ENCODE measurements at places on chromosomes 5 and 9.

DNA sequence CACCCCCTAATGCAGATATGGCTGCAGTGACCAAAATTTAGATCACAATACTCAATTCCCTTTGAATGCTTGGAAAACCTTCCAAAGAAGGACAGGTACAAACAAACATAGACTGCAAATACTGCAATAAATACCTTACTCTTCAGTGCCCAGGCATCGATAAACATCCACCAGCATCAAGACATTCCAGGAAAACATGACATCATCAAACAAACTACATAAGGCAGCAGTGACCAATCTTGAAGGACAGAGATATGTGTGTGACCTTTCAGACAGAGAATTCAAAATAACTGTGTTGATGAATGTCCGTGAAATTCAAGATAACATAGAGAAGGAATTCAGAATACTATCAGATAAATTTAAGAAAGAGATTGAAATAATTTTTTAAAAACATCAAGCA, 488.6 kb downstream of the TLR4 start:
- no peak for DNase-seq

GRCh38 chr9:131046093-131046380, 37.1 kb downstream of the LAMC3 start:
- no peak for DNase-seq

DNA sequence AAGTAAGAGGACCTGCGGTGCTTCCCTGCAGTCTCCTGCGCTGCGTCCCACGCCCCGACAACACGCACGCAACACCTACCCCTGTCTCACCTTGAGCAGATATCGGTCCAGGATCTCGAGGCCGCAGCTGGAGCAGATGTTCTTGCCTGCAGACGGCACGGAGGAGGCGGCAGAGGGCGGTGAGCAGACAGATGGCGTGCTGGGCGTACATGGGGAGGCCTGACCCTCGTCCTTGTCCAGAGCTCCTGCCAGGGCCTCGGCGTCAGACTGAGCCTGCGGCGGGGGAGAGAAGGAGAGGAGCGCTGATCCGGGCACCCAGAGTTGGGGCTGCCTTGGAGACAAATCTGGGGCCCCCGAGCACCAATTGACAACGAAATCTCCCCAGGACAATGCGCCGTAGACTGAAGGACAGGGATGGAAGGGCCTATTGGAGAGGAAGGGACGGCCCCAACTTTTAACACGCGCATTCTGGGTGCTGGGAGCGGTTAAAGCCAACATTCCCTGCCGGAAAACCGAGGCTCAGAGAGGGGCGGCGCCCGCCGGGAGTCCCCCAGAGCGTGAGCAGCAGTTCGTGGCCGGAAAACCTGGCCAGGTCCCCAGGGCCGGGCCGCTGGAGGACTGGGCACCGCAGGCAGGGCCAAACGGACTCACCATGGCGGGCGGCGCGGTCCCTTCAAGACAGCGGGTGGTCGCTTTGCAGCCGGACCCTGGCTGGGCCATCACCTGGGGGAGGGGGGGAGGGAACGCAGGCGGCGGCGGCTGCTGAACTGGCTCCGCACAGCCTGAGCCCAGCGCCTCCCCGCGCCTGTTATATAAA, 1.8 kb downstream of the LHX6 start:
- DNase-seq: no peak

DNA sequence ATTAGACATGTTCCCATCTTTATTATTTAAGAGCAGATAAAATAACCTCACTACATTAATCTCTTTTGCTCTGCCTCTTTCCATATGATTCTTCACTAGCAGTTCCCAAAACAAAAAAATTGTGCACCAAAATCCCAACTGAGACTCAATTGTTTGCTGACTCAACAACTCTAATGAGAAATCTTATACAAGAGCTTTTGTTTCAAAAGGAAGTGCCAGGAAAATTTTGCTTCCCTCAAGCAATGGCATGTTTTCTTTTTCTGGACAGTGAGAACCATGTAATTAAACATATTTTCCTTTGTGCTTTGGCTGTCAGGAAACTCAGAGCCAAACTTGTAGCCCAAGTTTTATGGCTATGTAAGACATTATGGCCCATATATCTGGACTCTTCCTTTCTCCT, 62.0 kb downstream of the TMC1 start:
- no peak for DNase-seq

DNA sequence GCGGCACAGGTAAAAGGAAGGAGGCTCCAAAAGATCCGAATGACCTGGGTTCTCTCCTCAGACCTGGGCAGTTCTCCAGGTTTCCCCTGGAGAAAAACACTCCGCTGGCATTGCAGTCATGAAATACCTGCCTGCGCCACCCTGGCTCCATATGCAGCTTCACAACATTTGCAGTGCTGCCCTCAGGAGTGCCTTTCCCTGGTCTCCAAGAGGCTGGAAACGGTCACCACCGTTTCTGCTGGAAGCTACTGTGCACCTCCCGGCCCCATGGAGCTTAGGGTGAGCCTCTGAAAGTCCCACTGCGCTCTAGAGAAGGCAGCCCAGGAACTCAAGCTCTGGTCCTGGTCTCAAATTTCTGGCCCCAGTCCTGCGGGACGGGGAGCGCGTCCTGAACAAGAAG, 670 bp downstream of the UGT3A1 start:
- DNase-seq: no peak

GRCh38 chr5:115024922-115025321, 144.8 kb downstream of the TRIM36 start:
- DNase-seq: no peak

- no peak for DNase-seq
Measured at GRCh38 chr9:80501635-80502034, 929.9 kb downstream of the TLE4 start.

- no peak for DNase-seq
Measured at GRCh38 chr5:54874337-54875021, 110.9 kb downstream of the ESM1 start.

- no peak for DNase-seq
Measured at GRCh38 chr9:127506814-127507750, 55.8 kb downstream of the LRSAM1 start.

- DNase-seq: no peak
Measured at GRCh38 chr5:160434022-160434531, 12.4 kb downstream of the PTTG1 start.

- DNase-seq: no peak
Measured at GRCh38 chr5:96901384-96901783, 25.1 kb downstream of the ERAP2 start.

DNA sequence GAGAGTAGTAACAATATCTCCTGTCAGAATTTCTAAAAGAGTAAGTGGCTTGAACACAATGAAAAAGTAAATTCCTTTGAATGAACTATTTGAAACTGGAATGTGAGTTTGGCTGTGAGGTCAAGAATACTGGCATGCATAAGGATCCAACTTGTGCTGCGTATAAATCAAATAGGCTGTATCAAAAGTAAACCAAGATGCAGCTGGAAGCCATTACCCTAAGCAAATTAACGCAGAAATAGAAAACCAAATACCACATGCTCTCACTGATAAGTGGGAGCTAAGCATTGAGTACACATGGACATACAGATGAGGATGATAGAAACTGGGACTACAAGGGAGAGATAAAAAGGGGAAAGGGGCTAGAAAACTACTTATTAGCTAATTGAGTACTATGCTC, 24.0 kb upstream of the SRFBP1 start:
- DNase-seq: no peak

- DNase-seq: no peak
Measured at GRCh38 chr9:107496976-107497375, 7.4 kb upstream of the KLF4 start.

GRCh38 chr5:135553688-135554462, 18.1 kb upstream of the NEUROG1 start:
- DNase-seq: no peak

- DNase-seq: no peak
Measured at GRCh38 chr5:61228691-61229280, 66.5 kb upstream of the SMIM15 start.

- DNase-seq: no peak
Measured at GRCh38 chr9:73073337-73074175, 78.1 kb upstream of the ANXA1 start.

GRCh38 chr9:92373167-92373566, 31.2 kb downstream of the OGN start:
- DNase-seq: no peak

GRCh38 chr5:111960476-111961215, 203.7 kb upstream of the NREP start:
- no peak for DNase-seq

- DNase-seq: no peak
Measured at GRCh38 chr9:115672477-115673316, 480.9 kb upstream of the PAPPA start.

DNA sequence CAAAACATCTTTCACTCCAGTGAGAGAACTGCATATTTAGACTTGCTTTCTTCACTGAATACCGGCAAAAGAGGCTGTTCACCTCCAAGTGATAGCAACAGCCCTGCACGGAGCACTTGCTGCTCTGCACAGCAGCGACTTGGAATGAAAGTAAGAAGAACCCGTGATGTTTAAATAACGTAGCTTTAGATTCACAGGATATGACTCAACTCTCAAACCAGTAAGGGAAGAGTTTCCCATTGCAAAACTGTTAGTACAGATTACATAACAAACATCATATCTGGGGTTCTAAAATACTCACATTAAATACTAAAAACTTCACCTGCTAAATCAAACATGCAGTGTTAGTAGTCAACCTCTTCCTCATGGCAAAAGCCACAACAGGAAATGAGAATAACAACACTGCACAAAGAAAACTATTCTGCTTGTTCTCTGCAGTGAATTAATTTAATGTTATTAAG, 203.4 kb downstream of the MCTP1 start:
- no peak for DNase-seq

- DNase-seq: no peak
Measured at GRCh38 chr5:15023846-15024245, 152.3 kb upstream of the ANKH start.

DNA sequence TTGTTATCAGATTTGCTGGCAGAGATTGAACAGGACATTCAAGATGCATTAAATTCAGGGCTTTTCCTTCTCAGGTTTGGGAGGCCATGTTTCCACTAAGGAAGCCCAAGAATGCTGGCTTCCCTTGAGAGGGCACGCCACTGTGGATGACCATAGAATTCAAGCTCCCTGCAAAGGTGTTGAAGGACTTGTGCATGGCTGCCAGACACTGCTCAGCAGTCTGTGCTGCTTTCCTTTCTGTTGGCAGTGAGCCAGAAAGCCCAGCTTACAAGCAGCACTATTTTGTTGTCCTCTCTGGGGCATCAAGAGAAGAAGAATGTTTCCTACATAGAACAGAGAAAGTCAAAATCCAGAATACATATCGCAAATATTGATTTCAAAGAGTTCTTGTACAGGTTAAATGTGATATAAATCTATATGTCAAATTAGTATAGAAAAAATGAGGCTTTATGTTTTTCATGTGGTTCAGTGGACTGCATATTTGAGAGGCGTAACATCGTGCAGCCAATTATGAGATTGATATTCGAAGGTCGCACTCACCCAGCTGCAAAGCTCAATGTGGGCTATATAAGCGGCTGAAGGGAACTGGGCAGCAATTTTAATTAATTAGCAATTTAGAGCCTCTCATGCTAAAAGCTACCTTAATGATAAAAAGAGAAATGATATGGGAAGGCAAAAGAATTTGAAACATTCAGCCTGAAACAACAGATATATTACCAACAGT, 103.1 kb upstream of the ISL1 start:
- DNase-seq: no peak

DNA sequence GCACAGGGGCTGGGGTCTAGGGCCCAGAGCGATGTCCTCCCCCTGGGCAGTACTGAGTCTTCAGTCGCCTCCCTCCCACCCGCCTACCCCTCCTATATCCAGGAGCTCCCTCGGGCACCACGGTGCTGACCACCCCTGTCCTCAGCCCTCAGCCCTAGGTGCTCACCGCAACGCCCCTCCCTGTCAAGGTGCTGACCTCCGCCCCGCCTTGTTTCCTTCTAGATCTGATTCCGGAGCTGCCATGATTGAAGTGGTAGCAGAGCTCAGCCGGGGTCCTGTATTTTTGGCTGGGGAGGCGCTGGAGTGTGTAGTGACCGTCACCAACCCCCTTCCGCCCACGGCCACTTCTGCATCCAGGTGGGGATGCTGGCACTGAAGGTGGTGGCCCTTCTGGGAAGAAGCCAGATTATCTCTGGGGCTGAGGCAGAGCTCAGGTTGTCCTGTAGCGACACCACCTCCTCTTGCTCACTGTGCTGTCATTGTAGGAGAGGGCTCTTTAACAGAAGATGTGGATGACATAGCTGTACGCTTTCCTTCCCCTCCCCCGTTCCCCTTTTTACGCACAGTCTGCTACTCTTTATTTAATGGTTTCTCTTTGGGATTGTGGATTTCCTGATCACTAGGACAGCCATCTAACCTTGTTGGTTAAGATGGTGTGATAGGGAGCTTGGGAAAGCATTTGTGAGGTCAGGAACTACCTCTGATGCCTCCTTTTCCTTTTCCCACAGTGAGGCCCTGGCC, 598 bp downstream of the RGP1 start:
- peak; percentile 24 for DNase-seq

DNA sequence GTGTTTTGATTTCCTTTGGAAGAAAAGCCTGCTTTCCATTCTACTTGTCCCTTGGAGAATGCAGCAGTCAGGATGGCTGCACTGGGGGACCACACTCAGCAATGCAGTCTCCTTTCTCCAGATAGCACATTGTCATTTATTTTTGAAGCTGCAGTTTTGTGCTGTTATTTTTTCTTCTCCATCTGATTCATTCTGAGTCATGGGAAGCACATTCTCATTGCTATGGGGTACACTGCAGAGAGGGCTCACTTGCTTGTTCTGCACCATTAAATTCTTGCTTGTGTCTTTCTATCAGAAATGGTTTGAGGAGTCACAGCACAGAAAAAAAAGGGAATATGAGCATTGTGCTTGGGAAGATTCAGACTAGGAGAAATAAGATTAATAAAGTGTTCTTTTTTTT, 39.7 kb upstream of the POC5 start:
- no peak for DNase-seq

DNA sequence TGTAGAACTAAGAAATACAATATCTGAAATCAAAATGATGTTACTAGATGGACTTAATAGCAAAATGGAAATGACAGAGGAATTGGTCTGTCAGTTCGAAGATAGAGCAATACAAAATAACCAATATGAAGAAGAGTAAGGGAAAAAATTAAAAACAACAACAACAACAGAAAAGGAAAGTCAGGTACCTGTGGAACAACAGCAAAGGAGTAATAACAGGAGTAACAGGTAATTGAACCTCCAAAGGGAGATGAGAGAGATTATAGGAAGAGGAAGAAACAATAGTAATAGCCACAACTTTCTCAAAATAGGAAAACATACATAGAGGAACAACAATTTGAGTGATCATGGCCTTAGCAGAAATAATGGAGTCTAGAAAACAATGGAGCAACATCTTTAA, 13.7 kb downstream of the POLK start:
- DNase-seq: no peak

DNA sequence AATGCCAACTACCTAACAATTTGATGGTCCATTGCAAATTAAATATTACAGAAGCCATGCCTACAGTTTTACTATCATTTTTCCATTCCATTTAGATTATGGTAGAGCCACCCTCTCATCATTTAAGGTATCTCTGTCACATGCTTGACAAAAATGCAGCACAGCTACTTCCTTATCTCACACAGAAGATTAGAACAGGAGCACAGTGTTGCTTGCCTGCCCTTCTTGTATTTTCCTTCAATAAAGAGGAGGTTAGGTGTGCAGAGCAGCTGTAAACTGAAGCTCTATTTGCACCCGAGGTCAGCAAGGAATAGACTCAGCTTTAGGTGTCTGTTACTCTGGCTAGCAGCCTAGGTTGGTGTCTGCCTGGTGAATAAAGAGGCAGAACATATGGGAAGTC, 51.5 kb upstream of the ATP10B start:
- DNase-seq: no peak

Measured in activated CD4-positive, CD25-positive, alpha-beta regulatory T cell treated with anti-CD3 and anti-CD28 coated beads, Interleukin-2, amount 50 U/mL, for 16 hours (primary cell).